ENCODE measurements at places on chromosomes 5 and 9. TPM values are rescaled to one million over a fixed set of nuclear protein-coding genes. Genes with fewer than 3 reads are reported as not detected.

DNA sequence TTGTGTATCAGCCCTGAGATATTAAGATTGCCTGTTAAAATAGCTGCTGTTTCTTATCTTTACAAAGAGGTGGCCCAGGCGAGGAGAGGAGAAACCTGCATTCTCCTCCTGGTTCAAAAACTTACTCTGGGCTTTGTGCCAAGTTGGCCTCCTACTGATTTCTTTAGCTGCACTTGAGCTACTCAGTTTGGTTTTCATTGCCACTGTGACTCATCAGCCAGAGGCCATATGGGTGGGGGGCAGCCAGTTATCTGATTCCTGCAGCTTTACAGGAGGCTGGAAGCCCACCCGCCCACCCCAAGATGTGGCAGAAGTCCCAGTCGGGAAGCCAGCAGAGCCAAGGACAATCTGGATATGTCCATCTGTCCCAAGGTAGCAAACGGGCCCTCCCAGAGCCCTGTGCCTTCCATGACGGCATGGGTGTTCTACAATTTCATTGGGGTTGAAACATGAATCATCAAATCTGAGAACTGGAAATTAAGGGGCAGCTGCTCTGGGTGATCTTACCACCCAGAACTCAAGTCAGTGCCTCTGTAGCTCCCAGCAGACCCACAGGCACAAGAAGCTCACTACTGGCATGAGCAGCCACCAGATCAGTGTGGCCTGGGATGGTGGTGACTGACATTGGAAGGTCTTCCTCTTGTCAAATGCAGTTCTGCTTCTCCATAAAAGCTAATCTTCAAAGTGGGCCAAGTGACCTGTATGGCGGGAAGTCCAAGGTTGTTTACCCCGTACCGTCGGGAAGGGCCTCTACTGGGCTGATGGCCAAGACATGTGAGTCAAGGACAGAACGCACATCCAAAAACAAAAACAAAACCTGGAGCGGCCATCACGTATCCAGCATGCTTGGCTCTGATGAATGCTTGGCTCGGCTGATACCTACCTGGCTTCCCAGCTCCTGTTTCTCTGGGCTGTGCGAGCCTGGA, 15.6 kb downstream of the FCN2 start:
- DNase-seq = no peak

DNA sequence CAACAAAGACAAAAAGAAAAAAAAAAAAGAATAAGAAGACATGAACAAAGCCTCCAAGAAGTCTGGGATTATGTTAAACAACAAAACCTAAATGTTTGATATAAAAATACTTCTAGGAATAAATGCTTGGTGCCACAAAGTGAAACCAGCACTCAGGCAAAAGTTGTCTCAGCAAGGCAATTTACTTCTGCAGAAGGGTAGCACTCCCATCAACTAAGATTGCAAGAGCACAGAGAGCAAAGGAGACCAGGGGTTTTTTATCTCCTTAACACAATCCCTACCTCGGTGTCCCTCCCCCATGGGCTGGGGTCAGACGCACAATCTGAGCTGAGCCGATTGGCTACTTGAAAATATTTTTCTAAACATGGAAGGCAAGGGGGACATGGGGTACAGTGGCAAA, 381.3 kb upstream of the SLC24A2 start:
- no peak for DNase-seq

Gene PCDHA5
- polyA plus RNA-seq = 0.08 TPM

Gene CREBRF
- 8.4 TPM for polyA plus RNA-seq

- DNase-seq = no peak
These were observed 97.2 kb downstream of the SREK1 start for GRCh38 chr5:66241136-66241825.

DNA sequence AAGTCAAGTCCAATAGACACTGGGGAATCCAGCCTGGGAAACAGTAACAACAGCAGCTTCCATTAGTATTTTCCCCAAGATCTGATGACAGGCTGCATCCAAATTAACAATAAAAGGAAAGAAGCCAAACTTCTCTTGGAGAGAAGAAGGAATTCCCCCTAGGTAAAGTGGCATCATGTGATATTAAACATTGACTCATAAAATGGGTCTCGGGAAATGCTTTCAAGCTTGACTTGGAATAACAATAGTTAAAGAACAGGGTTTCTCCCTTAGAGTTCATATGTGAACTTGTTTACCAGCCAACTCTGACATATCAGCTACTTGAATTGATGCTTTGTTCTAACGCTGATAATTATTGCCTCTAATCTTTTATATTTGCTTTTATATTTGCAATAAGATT, 45.4 kb downstream of the ENTREP1 start:
- DNase-seq = no peak

DNA sequence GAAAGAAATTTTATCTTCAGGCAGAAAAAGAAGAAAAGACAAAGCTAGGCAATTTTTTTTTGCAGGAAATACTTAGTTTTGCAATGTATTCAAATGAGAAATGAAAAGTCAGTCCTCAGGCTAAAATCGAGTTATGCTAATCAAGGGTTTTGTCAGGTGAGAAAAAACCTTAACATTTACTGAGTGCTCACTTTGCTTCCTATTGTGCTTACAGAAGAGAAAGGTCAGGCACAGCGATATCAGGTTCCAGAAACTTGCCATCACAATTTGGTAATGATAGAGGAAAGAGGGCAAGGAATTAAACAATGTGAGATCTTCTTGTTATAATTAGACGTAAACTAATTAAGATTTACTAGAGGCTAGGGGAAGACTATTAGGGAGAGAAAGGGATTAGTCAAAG, 431.7 kb upstream of the CTNND2 start:
- no peak for DNase-seq

GRCh38 chr5:141725891-141726290, 43.9 kb upstream of the ARAP3 start:
- no peak for DNase-seq

DNA sequence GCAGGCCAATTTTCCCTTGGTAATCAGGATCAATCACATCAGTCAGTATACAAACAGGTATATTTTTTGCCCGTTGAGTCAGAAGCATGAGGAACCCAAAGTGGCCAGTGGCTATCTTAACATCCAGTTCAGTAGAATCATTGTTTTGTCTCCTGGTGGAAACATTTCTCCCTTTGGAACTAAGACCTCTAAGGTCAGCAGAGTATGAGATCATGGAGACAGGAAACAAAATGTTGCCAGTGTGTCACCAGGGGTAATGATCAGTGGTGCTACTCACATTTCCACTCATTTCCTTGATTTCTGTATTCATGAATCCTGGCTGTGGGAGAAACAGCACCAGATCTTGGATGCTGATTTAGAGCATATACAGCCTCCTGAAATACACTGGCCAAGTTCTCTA, 553.0 kb downstream of the CSNK1G3 start:
- no peak for DNase-seq

GRCh38 chr5:158320178-158320674, 461.3 kb upstream of the CLINT1 start:
- DNase-seq = no peak

Gene GPX8
- 48.7 TPM for polyA plus RNA-seq

GRCh38 chr9:128145536-128145935, 3.7 kb upstream of the LCN2 start:
- no peak for DNase-seq

Gene WWC1
- 0.35 TPM for polyA plus RNA-seq

- no peak for DNase-seq
These were observed 167.3 kb downstream of the MUSK start for GRCh38 chr9:110835859-110836271.

- no peak for DNase-seq
These were observed 115.7 kb downstream of the TRIO start for GRCh38 chr5:14258840-14259239.

- no peak for DNase-seq
These were observed 70.9 kb downstream of the SH3RF2 start for GRCh38 chr5:146007270-146007669.

DNA sequence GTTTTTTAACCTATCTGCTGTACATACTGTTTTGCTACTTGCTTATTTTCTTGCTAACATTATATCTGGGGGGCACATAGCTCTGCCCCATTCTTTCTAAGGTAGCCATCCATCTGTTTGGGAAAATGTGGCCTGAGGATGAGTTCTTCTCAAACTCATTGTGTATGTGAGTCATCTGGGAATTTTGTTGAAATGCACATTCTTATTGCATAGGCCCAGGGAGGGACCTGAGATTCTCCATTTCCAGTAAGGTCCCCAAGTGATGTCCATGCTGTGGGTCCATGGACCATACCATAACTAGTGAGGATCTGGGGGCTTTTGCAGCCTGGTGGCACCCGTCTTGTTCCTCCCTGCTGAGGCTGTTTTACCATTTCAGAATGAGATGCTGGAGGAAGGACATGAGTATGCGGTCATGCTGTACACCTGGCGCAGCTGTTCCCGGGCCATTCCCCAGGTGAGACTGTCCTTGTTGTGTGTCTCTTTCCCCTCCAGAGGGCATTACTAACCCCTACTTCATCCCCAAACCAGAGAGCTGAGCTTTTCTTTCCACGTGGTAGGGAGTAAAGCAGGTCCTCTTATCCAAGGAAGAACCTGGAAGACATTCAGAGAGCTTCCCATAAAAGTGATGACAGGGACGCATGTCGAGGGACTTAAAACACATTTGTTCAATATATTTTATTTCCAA, 28.6 kb downstream of the CYFIP2 start:
- no peak for DNase-seq

DNA sequence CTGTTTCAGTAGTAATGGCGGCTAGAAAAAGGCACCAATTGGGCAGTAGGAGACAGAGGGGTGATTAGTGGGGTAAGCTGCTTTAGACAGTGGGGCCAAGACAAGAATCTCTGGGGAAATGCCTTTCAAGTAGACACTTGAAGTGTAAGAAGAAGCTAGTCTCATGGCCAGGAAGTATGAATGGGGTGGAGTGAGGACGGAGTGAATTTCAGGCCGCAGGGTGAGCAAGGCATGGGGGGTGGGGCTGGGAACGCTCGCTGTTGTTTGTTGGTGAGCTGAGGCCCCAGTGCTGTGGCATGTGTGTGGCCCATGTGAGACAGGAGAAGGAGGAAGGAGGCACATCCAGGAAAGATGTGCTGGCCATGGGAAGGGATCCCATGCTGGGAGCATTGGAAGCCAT, 149.2 kb upstream of the NFIL3 start:
- no peak for DNase-seq

GRCh38 chr9:6646293-6646636, 736 bp upstream of the GLDC start:
- DNase-seq = no peak

DNA sequence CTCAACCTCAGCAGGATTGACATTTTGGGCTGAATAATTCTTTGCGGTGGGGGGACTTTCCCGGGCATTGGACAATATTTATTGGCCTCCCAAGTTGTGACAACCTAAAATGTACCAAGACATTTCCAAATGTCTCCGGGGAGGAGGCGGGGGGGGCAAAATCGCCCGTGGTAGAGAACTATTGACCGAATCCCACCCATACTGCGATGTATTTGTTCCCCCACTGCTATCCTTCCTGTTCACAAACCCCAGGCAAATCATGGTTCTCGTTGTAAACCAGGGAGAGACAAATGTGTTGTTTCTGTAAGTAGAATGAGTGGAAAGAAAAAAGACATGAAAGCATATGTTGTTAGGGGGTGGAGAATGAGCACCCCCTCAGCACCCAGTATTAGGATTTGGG, 141.9 kb downstream of the PSAT1 start:
- DNase-seq = no peak

GRCh38 chr5:97133101-97133500, 9.3 kb downstream of the LIX1 start:
- DNase-seq = no peak

Gene PKD2L2
- polyA plus RNA-seq = 0.83 TPM

Gene TRIO
- 168 TPM for polyA plus RNA-seq

DNA sequence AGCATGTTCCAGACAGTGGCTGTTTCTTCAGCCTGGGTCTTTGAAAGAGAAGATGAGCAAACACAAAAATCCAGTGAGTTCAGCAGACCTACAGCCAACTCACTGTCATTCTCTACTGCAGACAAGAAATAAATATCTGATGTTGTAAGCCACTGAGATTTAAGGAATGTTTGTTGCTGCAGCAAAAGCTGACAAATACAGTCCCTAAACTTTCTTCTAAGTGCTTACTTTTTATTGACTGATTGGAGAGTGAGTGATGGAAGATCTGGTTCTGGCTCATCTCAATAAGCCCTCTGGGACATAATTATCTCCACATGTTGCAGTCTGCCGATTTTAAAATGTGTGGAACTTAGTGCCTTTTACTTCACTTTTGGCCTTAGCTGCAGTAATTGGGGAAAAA, 69.9 kb upstream of the LMNB1 start:
- no peak for DNase-seq

- no peak for DNase-seq
These were observed 1028.5 kb upstream of the ACO1 start for GRCh38 chr9:31355965-31356364.

GRCh38 chr5:151258816-151259215, 5.8 kb downstream of the GM2A start:
- DNase-seq = no peak

DNA sequence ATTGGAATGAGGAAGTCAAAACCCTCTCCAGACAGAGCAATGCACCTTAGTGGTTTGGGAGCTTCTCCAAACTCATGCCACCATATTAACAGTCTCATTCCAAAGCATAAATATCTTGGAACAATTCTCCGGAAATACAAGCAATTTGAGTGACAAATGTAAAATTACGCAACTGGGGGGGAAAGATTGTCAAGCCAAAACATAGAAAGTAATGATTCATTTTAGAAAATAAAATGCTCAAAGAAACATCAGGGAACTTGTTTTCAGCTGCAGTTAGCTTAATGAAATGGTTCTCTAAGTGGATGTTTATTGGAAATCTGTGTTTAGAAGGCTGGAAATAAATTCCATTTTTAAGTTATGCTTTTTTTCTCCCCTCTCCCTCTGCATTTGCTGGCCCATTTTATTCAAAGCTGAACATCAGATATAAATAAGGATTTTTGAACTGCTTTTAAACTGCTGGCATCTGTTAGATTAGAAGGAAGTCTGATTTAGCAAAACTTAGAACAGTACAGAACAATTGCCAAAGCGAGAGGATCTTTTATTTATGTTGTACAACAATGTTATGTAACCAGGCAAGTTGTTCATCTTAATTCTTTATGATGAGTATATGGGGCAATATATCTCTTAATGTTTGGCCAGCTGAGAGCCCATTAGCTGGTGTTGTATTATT, 551.9 kb downstream of the PRELID2 start:
- no peak for DNase-seq

Gene TLR4
- polyA plus RNA-seq = 5.0 TPM

DNA sequence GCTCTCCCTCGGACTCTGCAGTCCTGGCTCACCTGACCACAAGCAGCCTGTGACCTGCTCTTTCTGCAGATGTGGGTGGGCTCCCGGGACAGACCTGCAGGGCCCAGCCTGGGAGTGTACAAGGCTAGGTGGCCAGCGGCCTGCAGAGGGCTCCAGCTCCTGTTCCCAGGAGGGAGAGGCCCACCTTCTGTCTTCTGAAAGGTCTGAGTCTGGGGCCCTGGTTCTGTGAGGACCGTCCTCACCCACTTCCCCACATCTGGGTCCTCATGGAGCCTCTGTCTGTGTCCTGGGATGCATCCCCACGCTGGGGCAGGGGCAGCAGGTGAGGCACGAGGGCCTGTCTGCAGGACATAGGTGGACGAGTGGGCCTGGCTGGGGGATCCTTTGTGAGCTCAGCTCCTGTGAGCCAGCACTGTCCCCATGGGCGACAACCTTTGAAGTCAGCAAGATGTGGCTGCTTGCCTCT, 43.7 kb downstream of the PHF2 start:
- no peak for DNase-seq

- no peak for DNase-seq
These were observed 46.5 kb downstream of the USP20 start for GRCh38 chr9:129881547-129882324.

Gene PAM
- polyA plus RNA-seq = 90.5 TPM

Gene AIF1L
- polyA plus RNA-seq = 27.8 TPM

Gene PCDHA8
- 0.03 TPM for polyA plus RNA-seq

- DNase-seq = no peak
These were observed 459.6 kb downstream of the PRELID2 start for GRCh38 chr5:145375521-145375920.

Gene PITX1
- 17.8 TPM for polyA plus RNA-seq

Data from forelimb muscle (tissue), 1 donor.